T-helper 2 cell treated with Interferon-gamma antibody and Interleukin-4, amounts not matched to agents 5 μg/mL and 100 μg/mL, for 36 hours (primary cell): ENCODE measurements at places on chromosomes 6 and 20.
A peak's percentile ranks its signal among the peaks of the same experiment; 100 is the strongest.

DNA sequence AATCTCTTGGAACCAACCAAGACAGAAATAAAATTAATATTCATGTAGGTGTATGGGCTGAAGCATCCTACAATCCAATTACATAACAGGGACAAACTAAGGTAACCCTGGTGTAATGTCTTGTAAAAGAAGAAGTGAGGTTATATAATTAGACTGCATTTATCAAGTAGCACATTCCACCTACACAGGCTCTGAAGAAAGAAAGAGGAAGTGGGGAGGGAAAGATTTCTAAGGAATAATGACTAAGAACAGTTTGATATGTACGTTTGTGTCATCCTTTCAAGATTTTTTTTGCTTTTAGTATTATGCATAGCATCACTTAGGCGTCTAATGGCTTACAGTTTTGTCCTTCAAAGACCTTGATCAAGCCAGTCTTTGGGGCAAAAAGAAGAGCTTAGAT lies 139.7 kb downstream of the PLCB1 start:
- no peak for DNase-seq

GRCh38 chr6:33774774-33775173 lies 14.2 kb downstream of the LEMD2 start:
- no peak for DNase-seq

GRCh38 chr6:98272060-98272459 lies 562.3 kb upstream of the POU3F2 start:
- DNase-seq = no peak

DNA sequence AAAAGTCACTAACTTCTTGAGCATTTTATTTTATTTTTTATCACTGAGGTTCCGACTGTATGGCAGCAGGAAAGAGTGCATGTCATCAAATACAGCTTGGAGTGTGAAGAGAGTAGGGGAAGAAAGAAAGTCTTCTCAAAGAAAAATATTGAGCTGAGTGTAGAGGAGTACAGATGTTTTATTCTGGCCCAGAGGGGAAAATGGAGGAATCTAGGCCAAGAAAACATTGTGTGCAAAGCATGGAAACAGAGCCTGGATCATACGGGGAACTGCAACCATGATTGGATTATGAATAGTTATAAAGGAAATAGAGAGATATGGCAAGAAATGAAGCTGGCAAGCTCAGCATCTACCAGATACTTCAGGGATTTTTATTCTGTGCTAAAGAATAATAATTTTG lies 104.2 kb upstream of the SCGN start:
- DNase-seq = no peak

DNA sequence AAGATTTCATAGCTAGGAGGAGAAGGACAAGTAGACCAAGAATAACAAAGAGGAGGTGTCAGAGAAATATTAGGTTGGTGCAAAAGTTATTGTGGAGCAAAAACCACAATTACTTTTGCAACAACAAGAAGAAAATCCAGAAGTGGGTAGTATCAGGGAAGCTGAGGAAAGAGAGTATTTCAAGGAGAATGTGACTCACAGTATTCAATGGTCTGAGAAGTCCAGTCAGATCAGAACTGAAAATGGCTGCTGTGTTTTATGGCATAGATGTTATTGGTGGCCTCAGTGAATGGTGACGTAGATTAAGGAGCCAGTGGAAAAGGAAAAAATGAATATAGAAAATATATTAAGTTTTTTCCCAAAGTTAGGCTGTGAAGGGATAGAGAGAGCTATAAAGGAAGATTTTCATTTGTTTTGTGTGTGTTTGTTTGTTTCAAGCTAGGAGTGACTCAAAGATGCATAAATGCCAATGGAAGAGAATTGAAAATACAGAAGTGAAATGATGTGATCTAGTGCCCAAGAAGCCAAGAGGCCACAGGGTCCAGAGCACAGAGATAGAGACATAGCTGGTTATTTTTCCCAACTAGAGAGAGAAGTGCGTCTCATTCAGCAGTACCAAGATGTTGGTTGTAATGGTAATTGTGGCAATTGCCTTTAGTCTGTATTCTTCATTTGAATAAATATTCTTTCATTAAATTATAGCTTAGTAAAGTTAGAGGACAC lies 112.8 kb downstream of the ADTRP start:
- no peak for DNase-seq

- peak; percentile 44 for DNase-seq
Observed at GRCh38 chr6:41940759-41941279, 789 bp downstream of the CCND3 start.

DNA sequence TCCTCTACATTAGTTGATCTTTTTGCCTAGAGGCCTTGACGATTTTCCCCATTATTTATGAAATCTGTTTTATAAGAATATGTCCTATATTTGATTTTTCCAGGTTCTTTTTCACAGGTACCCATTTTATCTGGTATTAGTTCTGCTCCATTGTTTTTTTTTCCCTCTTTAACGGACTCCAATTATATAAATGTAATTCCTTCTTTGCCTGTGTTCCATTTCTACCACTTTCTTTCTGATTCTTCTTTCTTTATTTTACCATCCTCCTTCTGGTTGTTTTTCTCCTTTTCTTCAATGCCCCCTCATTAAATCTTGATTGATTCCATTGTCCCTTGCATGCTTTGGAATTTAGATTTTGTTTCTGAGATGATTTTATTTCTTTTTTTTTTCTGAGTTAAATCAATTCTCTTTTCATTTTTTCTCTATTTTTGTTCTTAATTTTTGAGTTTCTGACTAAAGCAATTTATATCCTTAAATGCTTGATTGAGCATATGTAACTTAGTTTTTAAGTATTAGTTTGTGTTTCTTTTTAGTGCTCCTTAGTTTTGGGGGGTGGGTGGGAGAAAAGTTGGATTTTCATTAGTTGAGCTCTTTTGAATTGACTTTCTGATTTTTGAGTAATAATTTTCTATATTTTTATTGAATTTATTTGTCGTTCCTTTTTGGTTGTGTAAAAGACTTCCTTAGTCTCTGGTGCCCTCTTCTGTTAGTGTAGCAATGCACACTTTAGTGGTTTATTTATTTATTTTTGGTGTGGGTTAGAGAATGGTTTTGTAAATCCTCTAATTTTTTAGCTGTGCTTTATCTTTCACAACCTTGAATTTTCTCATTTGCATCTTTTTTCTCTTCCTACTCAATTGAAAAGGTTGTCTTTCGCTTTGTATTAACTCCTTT lies 140.8 kb downstream of the FARS2 start:
- DNase-seq = no peak

DNA sequence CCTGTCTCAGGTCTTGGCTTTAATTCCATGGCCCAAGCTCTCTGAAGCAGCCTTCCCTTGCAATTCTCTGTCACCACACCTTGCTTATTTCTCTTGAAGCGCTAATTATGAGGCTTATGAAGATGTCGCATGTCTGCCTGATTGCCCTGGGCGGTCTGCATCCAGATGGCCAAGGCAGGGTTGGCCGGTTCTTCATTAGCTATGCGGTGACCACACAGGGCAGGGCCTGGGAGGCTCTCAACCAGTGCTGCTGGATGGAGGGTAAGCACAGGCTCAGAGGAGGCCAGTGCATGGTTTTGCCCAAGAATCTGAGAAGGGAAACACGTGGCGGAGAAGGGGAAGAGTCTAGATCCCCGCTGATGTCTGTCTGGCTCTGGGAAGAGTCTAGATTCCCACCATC lies 528.7 kb downstream of the CDH26 start:
- DNase-seq = no peak

GRCh38 chr20:37414224-37415035 lies 68.5 kb downstream of the SRC start:
- no peak for DNase-seq

GRCh38 chr6:13177664-13178063 lies 150.7 kb downstream of the TBC1D7 start:
- DNase-seq = no peak

GRCh38 chr6:42936398-42936797 lies 7.1 kb downstream of the CNPY3 start:
- DNase-seq = no peak

- DNase-seq = no peak
Observed at GRCh38 chr6:33001685-33002084, 7.7 kb downstream of the HLA-DOA start.

DNA sequence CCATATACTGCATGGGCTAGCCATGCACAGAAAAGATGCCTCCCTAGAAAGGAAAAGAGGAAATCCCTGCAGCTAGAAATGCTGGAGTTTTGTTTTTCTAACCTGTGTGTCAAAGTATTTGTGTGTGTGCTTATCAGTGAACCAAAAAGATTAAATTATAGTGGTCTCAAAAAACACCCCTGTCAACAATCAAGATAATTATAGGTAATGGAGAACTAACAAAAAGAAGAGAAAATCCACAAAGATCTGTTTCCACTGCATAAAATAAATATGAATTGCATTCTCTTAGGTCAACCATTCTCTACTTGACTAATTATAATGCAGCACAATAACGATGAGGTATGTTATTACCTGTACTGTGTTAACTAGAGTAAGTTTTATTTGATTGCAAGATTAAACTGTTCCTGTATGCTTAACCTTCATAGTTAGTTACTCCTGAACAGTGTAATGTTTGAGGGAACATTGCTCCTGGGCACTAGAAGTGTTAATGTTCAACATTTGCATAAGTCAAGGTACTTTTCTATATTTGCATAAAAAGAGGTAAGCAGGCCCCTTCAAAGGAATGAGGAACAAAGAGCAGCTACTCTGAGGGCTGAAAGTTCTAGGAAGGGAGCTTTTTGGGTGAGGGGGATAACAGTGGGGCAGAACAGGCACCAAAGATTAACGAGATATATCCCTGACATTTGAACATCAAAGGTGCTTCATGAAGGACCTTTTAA lies 212.1 kb downstream of the BTBD9 start:
- no peak for DNase-seq
